ENCODE measurements at places on chromosomes 16 and 17.

DNA sequence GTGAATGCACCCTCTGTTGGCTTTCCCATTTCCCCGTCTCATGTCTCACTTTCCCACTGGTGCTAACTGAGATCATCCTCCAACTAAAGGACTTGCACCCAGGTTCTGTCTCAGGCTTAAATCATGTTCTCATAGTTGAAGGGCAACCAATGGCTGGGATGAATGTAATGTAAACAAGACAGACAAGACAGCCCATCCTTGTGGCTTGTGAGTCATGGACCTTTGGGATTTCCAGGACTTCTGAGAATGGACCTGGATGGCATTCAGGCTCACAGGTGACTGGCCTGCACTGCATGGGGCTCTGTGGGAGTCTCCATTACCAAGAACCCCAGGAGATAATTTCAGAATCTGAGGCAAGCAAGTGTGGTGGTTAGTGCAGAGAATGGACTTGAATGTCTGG lies 347.5 kb downstream of the HAPSTR1 start:
- no peak for DNase-seq

DNA sequence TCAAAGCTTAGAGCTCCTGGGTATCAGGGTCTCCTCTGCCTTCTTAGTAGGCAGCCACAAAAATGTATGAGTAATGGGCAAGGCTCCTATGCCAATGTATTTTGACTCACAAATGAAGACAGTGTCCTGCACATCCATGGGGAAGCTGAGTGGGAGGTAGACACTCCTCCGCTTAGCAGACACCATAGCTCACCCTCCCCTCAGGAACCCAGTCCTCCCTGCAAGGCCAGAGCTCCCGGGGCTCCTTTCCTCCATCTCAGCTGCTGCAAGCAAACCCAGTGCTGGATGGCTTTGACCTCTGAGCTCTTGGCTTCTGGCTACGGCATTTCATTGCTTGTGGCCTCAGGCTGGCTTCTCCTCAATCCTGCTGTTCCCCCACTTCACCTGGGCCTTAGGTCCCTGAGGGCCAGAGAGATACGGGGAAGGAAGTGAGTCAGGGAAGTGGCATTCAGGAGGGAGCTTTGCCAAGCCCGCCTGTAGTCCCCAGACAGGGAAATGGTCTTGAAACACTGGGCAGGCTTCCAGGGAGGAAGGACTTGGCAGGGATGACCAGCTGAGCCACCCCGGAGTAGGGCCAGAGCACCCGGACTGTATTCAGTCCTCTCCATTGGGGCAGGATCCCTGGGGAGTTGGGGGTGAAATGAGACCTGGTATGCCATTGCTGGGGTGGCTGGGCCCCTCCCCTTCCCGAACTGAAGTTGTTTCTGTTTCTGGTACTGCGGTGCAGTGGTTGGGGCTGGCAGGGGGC lies 4.5 kb downstream of the ABCC3 start:
- peak; percentile 89 for DNase-seq

DNA sequence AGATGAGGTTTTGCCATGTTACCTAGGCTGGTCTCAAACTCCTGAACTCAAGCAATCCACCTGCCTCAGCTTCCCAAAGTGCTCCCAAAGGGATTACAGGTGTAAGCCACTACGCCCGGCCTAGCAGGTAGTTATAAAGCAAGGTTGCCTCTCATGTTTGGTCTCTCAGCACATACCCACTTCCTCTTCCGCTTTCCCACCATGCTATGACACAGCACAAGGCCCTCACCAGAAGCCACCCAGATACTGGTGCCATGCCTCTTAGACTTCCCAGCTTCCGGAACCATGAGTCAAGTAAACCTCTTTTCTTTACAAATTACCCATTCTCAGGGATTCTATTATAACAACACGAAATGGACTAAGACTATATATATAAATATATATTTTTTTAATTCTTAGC lies 143.6 kb downstream of the COPRS start:
- peak; percentile 81 for DNase-seq

DNA sequence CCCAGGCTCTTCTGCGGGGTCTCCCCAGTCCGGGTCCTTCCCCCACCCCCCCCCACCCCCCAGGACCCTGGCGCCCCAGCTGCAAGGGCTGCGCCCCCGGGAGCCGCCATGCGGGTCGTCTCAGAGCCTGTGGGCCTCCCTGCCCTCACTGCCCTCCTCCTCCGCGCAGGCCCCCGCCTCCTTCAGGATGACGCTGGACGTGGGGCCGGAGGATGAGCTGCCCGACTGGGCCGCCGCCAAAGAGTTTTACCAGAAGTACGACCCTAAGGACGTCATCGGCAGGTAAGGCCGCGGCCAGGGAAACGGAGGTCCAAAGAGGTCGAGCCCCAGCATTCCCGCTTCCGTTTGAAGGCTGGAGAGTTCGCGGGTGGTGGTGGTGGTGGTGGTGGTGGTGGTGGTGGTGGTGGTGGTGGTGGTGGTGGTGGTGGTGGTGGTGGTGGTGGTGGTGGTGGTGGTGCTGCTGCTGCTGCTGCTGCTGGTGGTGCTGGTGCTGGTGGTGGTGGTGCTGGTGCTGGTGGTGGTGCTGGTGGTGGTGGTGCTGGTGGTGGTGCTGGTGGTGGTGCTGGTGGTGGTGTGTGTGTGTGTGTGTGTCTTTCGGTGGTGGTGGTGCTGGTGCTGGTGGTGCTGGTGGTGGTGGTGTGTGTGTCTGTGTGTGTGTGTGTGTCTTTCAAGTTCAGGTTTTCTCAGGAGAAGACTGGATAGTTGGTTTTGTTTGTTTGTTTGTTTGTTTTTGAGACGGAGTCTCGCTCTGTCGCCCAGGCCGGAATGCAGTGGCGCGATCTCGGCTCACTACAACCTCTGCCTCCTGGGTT lies 615 bp downstream of the PHKG2 start:
- peak; percentile 57 for DNase-seq

DNA sequence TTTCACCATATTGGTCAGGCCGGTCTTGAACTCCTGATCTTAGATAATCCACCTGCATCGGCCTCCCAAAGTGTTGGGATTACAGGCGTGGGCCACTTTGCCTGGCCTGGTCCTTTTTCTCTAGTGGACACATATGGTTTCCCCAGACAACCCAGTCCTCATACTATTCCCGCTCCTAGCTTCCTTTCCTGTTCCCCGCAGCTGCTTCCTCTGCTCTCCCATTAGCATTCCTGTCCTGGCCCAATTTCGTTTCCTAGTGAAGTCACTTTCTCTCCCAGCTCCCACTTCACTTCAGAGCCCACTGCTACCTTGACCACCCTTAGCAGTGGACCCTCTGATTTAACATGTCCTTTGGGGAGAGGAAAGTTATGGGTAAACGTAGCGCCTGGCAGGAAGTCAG lies 11.3 kb downstream of the KATNIP start:
- DNase-seq = no peak

DNA sequence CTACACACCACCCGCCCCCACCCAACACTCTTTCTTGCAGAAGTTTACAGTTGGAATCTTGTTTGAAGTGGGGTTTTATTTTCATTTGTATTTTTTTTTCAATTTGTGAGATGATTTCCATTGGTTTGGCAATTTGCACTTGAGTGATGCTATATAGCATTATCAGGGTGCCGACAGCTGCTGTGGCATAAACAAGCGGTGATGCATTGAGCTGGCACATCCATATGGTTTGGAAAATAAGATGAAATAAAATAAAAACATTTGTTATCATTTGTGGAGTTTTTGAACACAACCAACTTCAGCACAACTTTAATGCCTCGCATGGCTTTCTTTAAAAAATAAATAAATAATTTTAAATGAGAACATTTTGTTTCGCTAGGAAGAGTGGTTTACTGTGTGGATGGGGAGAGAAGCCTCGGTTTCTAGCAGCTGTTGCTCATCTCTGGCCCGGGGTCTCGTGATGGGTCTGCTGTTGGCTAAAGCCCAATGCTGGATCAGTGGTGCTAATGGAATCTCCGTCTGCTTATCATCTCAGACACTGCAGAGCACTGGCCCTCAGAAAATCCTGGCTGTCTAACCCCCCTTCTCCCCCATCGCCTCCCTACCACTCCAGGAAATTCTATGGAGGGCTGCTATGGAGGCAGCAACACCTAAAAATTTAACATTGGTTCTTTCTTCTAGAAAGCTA lies 192.3 kb upstream of the MAF start:
- no peak for DNase-seq

- no peak for DNase-seq
Measured at GRCh38 chr16:23382279-23382678, 70.7 kb downstream of the COG7 start.

GRCh38 chr17:4946312-4946976 lies 1.9 kb downstream of the PFN1 start:
- peak; percentile 54 for DNase-seq

DNA sequence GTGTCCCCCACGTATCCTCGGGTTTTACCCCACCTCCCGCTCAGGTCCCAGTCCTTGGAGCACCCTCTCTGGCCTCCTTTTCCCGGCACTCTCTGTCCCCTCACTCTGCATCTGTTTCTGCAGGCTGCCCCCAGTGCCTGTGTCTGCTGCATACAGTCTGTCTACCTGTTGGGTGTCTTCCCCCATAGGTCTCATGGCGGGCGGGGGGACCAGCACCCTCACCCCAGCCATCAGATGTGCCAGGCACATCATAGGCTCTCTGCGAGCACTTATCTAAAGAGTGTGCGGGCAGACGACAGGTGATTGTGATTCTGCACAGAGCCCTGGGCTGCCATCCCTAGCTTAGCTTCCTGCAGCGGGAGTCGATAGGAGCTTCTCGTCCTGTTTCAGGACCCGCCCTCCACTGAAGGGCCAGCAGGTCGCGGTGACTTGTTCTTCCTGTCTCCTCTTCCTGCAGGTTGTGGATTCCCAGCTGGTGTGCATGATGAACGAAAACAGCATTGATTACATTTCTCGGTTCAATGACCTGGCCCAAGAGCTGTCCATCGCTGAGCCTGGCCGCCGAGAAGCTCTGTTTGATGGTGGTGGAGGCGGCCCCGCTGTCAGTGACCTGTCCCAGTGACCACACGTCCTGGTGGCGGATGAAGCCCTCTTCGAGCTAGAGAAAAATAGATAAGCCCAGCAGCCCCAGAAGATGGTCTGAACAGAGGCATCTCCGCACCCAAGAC lies 4.5 kb upstream of the JPT2 start:
- DNase-seq = no peak

DNA sequence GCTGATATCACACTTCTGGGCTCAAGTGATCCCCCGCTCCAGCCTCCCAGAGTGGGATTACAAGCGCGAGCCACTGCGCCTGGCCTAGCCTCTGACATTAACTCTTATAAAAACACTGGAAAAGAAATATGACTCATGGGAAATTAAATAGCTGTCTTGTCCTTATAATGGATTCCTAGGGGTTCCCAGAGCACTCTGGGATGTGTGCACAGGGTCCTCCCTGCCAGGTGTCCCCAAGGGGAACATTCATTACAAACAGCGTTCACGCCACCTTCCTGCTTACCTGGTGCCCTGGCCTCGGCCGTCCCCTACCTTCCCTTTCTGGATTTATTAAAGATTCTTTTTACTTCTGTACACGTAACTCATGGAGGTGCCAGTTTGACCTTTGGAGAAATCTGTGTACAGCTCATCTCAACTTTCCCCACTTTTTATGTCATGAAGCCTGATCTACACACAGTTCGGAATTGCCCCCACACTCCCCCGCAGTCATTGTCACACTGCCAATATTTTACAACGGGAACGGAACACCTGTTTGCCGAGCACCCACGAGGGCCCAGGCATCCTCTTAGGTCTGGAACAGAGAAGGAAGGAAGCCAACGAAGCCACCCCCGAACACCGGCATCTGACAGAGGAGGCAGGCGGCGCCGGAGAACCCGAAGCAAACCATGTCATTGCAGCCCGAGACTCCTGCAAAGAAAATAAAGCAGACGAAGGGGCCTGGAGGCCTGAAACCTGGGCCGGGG lies 39.7 kb upstream of the MEAK7 start:
- peak; percentile 69 for DNase-seq

All from suppressor macrophage (primary cell).